Neural crest cell (in vitro differentiated cells): ENCODE measurements at places on chromosomes 16 and 17. TPM values are rescaled to one million over a fixed set of nuclear protein-coding genes. Genes with fewer than 3 reads are reported as not detected.

DNA sequence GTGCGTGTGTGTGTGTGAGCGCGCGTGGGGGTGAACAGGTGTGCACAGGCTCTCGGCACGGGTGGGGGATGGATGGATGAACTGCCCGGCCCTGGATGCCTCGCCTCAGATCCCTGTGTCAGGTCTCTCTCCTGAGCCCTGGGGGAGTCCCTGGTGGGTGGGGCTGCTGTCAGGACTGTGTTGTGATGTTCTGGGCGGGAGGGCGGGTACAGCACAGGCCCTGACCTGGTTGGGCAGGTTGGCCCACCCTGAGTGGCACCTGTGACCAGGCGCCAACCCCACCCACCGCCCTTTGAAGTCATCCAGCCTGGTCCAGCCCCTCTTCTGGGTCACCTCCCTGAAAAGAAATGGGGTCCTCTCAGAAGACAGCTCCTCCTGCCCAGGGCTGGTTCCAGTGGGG lies 41.6 kb upstream of the TAC4 start:
- no peak for DNase-seq

GRCh38 chr17:57746221-57746620 lies 1.1 kb upstream of the CCDC182 start:
- no peak for DNase-seq

The ITGB4 gene
- 0.64 and 1.4 TPM in 2 replicates for total RNA-seq

The PSMC5 gene
- total RNA-seq: 170 and 178 TPM in 2 replicates

DNA sequence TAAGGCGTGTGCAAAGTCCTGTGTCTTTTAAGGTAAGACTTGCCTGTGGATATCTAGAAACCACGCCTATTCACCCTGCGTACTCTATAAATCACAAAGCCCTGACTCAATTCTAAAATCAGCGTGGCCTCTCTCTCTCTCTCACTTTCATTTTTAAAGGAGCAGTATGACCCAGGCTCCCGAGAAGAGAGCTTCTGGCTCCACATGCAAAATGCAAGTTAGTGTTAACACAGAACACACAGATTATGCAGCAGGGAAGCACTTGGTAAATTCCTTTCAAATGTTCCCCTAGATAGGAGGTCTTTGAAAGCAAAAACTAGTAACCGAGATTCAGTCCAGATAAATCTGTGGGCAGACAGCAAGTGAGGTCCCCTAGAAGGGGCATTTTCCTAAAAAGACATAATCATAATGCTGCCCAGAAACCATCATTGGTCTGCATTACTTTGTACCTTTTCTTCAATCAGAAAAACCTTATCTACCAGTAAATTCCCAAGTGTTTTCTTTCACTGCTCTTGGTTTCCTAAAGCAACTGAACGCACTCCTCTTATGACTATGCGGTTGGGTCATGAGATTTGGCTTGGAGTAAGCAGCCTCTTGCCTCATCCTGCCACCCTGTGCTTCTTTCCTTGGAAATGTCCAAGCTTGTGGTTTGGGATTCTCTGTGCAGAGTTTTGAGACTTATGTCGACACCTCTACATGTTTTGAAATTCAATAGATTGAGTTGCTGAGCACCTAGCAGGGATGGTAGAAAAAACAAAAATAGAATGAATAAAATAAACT lies 31.7 kb upstream of the KCNJ2 start:
- DNase-seq: no peak

DNA sequence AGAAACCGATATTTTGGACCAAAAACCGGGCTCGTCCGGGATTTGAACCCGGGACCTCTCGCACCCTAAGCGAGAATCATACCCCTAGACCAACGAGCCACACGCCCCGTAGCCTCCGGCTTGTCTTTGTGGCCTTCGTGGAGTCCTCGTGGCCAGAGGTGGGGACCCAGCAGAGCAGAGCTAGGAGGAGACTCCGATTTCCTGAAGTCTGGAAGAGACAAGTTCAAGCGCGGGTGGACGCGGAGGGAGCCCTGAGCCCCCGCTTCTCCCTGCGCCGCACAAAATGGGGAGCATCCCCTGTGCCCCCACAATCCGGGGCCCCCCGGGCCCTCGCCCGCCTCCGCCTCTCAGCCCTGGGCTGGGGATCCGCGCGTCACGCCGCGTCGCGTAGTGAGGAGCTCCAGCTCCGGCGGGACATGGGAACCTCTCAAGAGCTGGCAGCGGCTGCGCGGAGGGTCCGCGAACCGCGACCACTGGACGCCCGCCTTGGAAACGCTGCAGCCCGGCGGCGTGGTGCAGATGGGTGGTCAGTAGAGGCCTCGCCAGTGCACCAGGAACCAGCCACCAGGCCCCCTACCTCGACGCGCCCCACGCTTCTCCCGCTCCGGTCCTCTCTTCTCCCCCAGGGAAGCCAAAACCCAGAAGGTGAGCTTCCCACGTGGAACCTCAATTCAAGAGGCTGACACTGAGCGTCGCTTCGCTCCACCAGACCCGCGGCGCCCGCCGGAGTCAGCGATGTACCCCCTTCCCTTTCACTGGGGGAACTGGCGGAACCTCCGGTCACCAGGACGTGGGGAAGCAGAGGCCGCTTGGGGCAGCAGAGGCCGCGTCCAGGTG lies 5.2 kb upstream of the OR1F1 start:
- DNase-seq: peak; percentile 75

The DDX42 gene
- total RNA-seq: 160 and 161 TPM in 2 replicates

The HP gene
- not detected in 2 replicates for total RNA-seq

DNA sequence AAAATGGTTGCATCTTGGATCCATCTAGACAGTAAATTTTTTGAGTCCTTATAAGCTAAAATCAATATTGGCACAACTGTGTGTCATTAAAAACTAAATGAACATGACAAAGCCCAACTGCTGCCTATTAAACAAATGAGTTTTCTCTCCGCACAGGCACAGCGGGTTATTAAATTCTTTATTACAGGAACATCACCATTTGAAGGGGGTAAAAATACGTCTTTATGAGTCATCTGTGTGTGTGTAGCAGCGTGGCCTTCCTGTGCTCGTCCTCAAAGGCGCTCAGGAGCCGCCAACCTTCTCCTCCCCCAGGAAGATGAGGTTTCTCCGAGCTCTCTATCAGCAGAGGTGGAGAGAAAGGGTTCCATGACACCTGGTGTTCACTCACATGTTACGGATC lies 62.6 kb upstream of the SDK2 start:
- DNase-seq: no peak

DNA sequence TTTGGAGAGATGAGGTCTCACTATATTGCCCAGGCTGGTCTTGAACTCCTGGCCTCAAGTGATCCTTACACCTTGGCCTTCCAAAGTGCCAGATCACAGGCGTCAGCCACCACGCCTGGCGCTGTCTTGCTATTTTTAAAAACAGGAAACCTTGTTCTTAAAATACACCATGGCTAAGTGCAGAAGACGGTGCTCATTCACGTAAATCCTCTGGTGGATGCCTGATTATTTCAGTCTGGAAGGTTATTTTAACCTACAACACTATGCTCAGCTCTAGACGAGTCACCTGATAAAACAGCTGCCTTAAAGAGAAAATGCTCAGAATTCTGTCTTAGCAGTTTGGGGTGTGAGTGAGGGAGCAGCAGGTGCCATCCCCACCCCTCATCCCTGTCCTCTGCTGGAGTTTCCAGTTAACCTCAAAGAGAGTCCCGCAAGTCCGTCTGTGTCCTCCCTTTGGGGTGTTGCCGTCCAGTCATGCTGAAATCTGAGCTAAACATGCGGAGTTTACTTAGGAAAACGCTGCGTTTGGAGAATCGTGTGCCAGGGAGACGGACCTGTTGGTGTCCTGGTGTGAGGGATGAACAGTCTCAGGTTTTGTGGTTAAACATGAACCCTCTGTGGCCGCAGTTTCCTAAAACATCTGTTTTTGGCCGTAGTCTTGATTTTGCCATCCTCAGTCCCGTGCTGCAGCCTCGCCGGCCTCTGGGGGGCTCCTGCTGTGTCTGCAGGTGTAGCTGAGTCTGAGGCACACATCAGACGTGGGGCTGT lies 17.1 kb downstream of the SPG7 start:
- no peak for DNase-seq

The CCDC102A gene
- 6.4 and 8.6 TPM in 2 replicates for total RNA-seq

The CACNG5 gene
- total RNA-seq: not detected in 2 replicates

The TBC1D3H gene
- total RNA-seq: not detected in 2 replicates

- DNase-seq: no peak
Measured at GRCh38 chr17:76585033-76585648, 519 bp downstream of the ST6GALNAC2 start.

The P2RX1 gene
- total RNA-seq: not detected in 2 replicates

The HSD17B1 gene
- 1.2 and 1.9 TPM in 2 replicates for total RNA-seq

- no peak for DNase-seq
Measured at GRCh38 chr16:55376567-55377167, 52.7 kb downstream of the IRX6 start.

DNA sequence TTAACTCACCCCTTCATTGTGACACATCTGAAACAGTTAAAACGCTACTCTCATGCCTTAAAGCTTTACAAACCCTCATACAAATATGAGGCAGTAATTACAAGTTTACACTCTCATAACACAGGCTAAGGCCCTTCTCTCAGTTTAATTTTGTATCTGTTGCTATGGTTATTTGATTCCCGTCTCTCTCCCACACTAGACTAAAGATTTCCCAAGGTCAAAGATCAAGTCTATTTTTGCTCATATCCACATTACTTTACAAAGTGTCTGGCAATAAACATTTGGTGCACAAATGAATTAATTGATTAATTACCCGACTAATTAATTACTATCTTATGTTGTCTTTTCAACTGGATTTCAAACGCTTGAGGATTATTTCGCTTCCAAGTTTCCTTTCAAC lies 86.4 kb upstream of the MYOCD start:
- DNase-seq: no peak

The CCL23 gene
- total RNA-seq: not detected in 2 replicates

- DNase-seq: peak; percentile 20
Measured at GRCh38 chr17:75476271-75476671, 19.8 kb downstream of the TMEM94 start.

- no peak for DNase-seq
Measured at GRCh38 chr17:74612046-74612445, 11.5 kb downstream of the CD300E start.

DNA sequence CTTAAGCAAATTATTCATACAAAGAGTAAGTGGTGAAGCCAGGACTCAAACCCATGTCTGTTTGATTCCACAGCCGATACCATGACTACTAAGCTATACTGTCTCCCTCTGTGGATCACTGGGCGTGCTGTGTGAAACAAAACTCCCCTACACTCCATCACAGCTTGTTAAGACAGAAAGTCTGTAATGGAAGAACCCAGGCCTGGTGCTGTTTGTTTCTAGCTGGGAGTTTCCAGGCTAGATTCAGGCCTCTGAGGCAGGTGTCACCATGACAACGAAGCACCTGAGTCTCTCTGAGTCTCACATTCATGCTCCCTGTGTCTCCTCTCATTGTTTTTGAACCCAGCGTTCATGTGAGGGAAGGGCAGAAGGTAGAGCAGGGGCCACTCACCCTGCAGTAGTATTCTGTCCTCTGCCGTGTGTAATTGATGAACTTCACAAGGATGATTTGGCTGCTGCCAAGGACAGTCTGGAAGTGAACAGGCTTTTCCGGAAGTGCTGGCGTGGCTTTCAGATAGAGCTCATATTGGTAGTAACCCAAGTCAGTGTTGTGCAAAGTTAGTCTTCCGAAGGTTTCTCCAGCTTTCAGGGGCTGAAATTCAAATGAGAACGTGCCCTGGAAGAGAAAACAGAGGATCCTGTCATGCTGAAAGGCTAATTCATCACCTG lies 8.6 kb upstream of the VAC14 start:
- DNase-seq: no peak

- DNase-seq: no peak
Measured at GRCh38 chr17:40350689-40351358, 13.7 kb downstream of the GJD3 start.

DNA sequence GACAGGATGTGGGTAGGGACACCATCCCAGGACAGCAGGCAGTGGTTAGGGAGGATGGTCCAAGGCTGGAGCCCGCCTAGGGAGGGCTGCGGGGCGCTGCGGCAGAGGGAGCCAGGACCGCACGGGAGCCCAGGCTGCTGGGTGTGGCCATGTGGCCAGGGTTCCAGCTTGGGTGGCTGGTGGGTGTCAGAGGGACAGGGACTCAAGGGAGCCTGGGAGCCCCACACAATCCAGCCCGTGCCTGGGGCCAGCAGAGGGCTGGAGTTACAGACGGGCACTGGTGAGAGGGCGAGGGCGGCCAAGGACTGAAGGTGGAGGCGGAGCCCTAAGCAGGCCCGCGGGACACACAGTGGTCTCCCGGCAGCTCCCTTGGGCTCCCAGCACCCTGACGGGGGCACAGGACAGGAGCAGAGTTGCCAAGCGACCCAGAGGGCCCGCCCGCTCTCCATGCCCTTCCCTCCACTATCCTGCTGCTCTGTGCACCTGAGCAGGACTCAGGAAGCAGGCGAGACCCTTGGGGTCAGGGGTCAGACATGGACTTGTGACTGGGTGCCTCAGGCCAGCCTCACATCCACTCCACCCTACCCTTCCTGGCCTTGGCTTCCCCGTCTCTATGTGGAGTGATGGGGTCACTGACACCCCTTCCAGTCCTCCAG lies 7.1 kb downstream of the MRPL28 start:
- no peak for DNase-seq

GRCh38 chr17:12415031-12415430 lies 250.7 kb upstream of the MYOCD start:
- no peak for DNase-seq

GRCh38 chr16:51535591-51535990 lies 384.5 kb upstream of the SALL1 start:
- no peak for DNase-seq

The CYGB gene
- 8.6 and 8.7 TPM in 2 replicates for total RNA-seq

- no peak for DNase-seq
Measured at GRCh38 chr16:47073223-47074155, 70.3 kb downstream of the NETO2 start.

DNA sequence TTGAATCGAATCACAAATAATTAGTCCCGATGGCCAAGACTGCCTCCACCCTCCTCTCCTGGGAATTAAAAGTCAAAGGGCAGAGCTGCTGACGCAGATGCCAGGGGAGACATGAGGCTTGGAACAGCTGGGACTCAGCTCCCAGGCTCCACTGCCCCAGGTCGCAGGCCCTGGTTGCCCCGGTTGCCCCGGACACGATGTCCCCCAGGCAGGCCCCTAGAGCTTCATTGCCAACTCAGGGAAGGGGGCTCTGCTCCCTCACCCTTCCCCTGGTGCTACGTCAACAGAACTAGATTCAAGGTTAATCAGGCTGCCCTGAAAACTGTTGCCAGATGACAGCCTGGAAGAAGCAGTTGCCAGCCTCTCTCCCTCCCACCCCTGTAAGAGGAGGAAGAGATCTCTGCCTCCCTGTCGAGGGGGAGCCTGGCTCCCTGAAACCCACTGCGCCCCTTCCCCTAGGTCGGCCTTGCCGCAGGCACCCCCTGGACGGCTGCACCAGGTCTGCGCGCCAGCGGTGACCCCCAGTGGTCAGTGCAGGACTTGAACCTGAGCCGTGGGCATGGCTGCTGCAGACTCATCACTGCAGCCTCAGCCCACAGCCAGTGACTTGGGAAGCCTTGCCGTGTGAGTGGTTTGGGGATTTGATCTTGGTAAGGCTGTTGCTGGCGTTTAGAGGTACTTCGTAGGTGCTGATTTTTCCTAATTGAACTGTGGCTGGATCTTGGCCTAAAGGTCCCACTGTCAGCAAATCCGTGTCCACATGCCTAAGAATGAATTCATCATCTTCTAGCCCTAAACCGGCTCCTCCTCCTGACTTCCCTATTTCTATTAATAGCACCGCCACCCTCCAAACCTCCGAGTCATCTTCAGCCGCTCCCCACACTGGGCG lies 84.1 kb upstream of the TOB1 start:
- peak; percentile 54 for DNase-seq
